Esophagus squamous epithelium (tissue), 5 donors: ENCODE measurements at places on chromosomes 3 and 15.

GRCh38 chr3:180996415-180996932, 6.9 kb upstream of the DNAJC19 start:
- DNase-seq = no peak

DNA sequence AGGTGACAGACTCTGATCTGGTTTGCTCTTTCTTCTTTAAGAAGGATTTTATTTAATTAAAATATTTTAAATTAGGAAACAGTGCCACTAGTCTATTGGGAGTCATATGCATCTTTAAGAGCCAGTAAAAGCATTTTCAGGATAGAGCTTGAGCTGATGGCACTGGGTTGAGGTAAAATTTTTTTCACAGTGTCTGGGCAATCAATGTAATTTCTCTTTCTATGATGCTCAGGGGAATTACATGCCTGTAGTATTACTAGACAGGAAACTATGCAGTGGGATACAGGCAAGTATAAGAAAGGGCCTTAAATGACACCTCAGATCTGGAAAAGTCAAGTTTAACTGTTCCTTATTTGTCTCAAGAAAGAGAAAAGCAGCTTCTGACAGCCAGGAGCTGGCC, 76.4 kb downstream of the GAP43 start:
- DNase-seq = no peak

DNA sequence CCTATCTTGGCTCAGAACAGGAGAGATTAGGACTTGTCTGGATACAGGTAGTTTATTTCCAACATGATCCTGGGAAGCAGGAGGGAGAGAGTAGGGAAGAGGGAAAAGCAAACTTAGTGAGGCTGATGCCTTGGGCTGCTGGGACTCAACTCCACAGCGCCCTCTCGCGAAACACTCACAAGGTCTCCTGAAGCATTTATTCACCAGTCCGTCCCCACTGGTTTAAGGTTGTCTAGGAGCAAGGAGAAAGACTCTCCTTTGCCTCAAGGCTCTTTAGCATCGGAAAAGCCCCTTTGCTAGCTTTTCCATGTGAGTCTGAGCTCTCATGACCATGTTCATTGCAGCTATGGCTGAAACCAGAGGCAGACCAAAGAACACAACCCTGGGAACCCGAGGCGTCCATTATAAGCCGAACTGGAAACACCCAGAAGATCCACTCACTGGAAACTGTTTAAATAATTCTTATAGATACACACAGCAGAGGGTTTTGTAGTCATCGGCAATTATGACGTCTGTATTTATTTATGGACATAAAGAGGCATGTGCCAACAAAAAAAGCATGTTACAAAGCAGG, 244.5 kb downstream of the CD47 start:
- DNase-seq = no peak

- no peak for DNase-seq
Observed at GRCh38 chr15:30068326-30068725, 14.4 kb upstream of the GOLGA8J start.

GRCh38 chr3:136749091-136749490, 3.1 kb downstream of the STAG1 start:
- no peak for DNase-seq

DNA sequence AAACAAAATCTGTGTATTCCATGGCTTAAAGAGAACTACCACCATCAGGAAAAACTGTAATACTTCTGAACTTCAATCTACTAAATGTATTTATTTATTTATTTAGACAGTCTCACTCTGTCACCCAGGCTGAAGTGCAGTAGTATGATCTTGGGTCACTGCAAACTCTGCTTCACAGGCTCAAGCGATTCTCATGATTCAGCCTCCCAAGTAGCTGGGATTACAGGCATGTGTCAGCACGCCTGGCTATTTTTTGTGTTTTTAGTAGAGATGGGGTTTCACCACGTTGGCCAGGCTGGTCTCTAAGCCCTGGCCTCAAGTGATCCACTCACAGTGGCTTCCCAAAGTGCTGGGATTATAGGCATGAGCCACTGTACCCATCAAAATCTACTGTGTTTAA, 202.3 kb upstream of the POU1F1 start:
- DNase-seq = no peak

GRCh38 chr3:117079997-117080396, 370.4 kb downstream of the TUSC7 start:
- no peak for DNase-seq

GRCh38 chr3:158167737-158168557, 58.1 kb downstream of the RSRC1 start:
- DNase-seq = no peak

DNA sequence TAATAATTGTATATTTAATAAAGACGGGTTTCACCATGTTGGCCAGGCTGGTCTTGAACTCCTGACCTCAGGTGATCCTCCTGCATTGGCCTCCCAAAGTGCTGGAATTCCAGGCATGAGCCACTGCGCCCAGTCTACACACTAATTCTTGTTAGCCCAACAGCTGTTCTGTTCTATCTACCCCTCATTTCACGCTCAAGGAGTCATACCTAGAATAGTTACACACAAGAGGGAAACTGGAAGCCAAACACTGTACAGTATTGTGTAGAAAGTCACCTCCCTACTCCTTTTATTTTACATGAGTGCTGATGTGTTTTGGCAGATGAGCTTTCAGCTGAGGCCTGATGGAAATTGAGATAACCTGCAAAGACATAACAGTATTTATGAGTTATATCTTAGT, 13.4 kb upstream of the CTDSPL2 start:
- DNase-seq = no peak

GRCh38 chr3:170033489-170033888, 4.3 kb upstream of the GPR160 start:
- no peak for DNase-seq

DNA sequence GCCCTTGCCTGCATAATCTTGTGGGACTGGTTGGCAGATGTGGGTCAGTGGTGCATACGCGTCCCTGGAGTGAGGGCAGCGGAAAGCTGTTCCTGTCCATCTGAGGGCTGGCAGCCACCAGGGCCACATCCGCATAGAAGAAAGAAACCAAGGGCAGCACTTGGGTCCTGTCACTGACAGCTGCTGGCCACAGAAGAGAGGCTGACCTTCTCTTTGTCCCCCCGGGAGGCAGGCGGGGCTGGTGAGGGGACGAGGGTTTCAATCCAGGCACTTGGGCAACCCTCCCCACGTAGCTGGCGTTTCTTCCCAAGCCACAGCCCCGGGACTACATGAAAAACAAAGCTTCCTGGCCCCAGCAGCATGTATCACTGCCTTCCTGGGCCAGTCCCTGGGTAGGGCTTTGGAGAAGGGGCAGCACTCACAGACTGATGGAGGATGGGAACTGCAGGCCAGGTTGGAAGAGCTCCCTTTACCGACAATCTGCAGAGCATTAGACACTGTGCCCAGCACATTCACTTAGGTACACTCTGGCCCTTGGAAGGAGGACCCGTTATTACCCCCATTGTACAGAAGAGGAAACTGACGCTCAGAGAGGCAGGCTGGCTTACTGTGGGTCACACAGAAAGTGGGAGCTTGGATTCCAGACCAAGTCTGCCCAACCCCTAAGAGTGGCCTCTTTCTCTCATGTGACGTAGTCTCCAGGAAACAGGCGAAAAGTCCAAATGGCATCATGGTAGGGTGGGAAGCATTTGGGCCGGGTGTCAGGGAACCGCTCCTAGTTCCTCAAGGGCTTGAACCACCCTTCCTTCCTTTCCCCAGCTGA, 78.8 kb upstream of the SLC6A6 start:
- no peak for DNase-seq

DNA sequence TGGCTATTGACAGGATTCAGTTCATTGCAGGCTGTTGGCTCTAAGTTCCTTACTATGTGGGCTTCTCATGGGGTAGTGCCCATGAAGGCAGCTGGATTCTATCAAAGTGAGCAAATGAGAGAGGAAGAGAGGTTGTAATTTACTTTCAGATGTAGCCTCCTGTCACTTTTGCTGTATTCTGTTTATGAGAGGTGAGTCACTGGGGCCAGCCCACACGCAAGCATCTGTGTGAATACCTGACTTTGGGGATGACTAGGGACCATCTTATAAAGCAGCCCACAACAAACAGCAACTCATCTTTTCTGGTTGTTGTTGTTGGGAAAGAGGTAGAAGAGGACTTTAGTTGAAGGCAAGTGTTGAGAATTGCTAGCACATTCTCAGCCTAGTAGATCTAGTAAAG, 506.3 kb upstream of the GRM7 start:
- no peak for DNase-seq

DNA sequence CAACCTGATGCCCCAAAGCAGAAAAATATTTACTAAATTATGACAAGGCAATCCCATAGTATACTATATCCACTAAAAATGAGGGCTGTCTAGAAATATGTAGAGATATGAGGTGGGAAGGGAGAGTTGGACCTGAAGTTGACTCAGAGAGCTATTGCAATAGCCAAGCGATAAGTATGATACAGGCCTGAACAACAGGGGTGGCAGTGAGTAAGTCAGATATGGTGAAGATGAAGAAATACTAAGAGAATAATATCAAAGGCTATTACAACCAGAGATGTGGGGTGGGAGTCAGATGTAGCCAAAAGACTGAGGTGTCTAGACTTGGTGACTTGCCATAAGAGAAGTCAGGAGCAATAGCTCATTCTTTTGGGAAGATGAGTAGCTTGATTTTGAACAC, 9.2 kb downstream of the HSPBAP1 start:
- no peak for DNase-seq

DNA sequence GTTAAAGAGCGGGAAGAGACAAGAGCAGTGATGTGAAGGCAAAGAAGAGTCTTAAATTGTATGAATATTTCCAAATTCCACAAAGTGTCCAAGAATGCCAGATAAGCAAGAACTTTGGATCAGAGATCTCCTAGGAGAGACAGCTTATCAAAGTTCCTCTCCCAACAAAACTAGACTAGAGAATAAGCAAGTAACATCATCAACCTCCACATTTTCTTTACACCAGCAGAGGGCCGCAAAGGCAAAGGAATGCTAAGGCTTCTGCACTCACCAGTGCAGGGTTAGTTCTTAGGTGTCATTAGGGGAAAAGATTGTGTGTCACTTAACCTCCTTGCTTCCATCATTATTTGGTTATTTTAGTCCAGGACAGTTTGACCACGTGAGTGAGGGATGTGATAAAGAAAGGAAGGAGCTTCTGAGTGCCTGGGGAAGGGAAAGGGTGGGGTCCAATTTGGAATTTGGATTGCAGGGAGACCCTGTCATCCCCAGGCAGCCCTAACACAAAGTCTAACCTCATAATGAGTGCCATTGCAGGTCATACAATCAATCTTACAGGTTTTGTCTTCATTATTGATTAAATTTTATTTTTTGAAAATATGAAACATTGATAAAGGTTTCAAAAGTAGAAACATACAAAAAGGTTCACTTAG, 7.5 kb upstream of the CMTM6 start:
- DNase-seq = peak; percentile 3

DNA sequence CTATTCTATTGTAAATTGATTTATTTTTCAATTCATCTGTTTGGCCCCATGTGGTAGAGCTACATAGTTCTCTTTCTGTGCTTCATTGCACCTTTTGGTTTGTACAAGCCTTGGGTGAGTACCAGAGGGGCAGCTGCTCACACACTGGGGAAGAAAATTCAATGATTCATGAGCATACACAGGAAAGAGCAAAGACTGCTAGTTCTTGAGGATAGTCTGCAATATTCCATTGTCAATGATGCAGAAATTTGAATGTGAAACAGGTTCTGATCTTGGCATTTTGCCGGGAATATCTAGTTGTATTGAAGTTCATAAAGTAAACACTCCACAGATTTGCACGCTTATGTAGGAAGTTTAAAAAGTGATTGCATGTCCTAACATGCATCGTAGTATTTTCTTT, 304.6 kb downstream of the NAALADL2 start:
- DNase-seq = no peak

- no peak for DNase-seq
Observed at GRCh38 chr15:89457086-89457485, 39.3 kb downstream of the RHCG start.

- no peak for DNase-seq
Observed at GRCh38 chr3:112000966-112001365, 2.2 kb downstream of the TAGLN3 start.

DNA sequence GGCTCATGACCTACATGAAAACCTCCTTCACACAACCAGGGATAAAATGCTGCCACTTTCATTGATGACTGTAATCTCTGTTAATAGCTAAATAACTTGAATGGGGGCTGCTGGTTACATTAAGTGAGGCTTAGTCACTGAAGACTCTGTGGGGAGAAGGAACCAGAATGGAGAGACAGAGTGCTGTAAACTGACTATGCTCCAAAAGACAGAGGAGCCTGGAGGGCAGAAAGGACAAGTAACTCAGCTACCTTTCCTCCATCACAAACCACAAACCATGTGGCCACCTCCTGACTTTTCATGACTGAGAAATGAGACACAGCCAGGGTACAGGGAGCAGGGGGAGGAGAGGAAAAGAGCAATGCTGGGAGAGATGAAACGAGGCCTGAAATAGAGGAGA, 97.1 kb upstream of the TRIM42 start:
- DNase-seq = no peak

DNA sequence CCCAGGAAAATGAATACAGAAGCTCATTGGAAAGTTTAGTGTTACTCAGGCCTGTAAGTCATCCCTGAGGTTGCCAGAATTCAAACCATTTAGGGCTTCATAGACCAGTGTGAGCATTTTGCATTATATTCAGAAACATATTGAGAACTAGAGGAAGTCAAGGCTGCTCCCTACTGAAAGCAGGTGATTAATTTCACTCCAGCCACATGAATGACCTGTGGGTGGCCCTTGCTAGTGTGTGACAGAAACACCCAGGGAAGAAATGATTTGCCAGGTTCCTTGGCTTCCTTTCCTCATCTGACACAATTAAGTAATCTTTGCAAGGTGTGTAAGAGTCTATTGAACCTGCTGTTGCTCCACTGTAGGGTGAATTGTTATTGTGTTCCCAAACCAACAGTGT, 61.8 kb downstream of the GAP43 start:
- DNase-seq = no peak

DNA sequence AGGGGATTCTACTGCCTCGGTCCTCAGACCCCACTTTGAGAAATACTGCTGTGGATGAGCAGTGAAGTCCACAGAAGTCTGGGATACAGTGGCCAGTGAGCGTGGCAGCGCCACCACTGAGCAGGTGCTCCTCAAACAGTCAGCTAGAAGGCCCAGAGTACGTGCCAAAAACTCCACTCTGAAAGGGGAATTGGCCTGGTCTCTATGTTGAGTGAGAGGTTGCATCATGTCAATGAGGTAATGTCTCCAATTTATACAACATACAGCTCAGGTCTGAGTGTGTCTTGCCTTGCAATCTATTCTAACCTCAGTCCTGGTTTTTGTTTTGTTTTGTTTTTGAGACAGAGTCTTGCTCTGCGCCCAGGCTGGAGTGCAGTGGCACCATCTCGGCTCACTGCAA, 53.3 kb upstream of the ETV5 start:
- no peak for DNase-seq
